ENCODE measurements at places on chromosomes 7 and 10.
A peak's percentile ranks its signal among the peaks of the same experiment; 100 is the strongest.

DNA sequence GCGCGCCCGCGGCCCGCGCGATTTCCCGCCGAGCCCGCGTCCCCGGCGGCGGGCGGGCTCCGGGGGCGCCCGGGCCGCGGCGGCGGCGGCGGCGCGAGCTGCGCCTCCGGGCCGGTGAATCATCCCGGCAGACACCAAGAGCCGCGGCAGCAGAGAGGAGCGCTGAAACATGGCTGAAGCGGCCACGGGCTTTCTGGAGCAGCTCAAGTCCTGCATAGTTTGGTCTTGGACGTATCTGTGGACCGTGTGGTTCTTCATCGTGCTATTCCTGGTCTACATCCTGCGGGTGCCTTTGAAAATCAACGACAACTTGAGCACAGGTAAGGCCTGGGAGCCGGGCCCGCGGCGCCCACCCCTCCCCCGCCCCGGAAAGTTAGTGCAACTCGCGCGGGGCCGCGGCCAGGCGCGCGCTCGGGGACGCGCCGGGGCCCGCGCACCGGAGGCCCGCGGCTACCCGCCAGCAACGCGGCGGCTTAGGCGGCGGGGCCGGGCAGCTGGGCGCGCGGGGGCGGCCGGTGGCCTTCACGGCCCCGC lies at the start of gene ST7:
Gene ST7, plus strand, starts transcription at position 130 of the 534 bp plus-strand sequence. Its CDS starts 40 bp downstream, at position 170.
- DNase-seq, result peak; percentile 64

DNA sequence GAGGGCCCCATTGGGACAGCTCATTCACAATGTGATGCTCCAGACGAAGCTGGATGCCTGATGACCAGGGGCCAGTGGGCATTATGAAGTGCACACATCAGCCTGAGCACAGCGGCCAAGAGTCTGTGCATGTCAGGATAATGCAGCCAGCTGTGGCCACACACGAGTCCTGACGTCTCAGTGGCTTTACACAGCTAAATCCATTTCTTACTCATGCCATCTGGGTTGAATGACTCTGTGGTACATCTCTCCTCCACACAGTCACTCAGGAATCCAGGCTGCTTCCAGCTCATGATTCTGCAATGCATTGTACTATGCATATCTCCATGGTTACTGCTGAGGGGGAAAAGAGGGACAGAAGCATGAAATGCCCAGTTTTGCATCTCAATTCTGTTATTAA lies 123.6 kb downstream of the PRLHR start:
- no peak for DNase-seq

- DNase-seq, result no peak
Observed at GRCh38 chr10:127524229-127524628, 24.9 kb upstream of the NPS start.

DNA sequence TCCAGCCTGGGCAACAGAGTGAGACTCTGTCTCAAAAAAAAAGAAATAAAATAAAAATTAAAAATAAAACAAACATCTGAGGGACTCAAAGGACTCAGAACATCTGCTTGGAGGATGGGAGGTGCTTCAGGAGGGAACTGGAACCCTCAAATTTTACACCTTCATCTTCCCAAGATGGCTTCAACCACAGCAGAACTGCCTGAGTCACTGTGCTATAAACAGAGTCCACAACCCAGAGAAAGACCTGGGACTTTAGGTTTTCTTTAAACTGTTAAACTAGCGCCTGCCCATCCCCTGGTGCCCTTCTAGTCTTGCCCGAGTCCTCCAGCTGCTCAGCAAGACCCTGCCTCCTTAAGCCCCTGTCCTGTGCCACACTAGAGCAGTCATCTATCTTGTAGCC lies 40.8 kb downstream of the RGS10 start:
- DNase-seq, result no peak

All from nephron progenitor cell (in vitro differentiated cells).